NCI-H524 (cell line): ENCODE measurements at places on chromosomes 3 and 15.

DNA sequence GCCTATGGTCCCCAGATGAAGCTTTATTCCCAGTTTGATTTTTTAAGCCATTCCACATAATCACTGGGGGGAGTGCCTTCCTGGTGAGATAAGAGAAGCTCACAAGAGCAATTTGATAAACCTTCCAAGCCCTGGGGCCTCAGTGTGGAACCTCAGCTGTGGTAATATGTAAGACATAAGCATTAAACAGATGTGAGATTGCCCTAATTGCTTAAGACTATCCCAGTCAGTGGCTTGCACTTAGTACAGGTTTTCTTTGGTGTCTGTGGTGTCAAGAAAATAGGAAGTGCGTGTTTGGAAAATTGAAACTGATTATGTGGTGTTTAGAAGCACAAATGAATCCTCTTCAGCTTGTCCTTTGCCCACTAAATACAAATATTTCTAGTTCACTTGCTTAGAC is 54.3 kb downstream of the LRRN1 start:
- peak; percentile 5 for DNase-seq

DNA sequence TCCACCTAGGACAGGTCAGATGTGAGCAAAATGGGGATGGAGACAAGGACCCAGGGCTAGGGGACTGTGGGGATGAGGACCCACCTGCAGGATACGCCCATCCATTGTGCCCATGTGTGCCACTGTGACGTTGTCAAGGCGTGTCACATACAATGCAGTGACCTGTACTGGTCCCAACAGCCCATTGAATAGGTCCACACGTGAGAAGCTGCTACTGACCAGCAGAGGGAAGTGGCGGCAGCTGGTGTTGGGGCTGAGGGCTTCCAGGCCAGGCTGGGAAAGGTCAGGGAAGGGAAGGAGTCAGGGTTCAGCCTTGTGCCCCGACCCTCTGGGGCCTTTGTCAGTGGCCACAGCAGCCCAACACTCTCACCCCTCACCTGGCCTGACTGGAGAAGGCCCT is 4.7 kb downstream of the MST1R start:
- DNase-seq, result no peak

- peak; percentile 90 for DNase-seq
These were observed at the start of gene TMED3 for GRCh38 chr15:79310985-79311900. TMED3 (plus strand) TSS chr15:79311112; CDS start chr15:79311250, 138 bp downstream.

- no peak for DNase-seq
These were observed 91.8 kb downstream of the LIPC start for GRCh38 chr15:58523634-58524033.

GRCh38 chr15:75641603-75642002 is 1.6 kb upstream of the IMP3 start:
- no peak for DNase-seq

- DNase-seq, result no peak
These were observed 31.2 kb downstream of the SPATA12 start for GRCh38 chr3:57091521-57092273.

GRCh38 chr3:5047764-5048419 is 68.7 kb downstream of the BHLHE40 start:
- no peak for DNase-seq

- DNase-seq, result no peak
These were observed 209.9 kb upstream of the SOX14 start for GRCh38 chr3:137554242-137554641.

- DNase-seq, result no peak
These were observed 1037.8 kb downstream of the OTOL1 start for GRCh38 chr3:162534431-162534830.

DNA sequence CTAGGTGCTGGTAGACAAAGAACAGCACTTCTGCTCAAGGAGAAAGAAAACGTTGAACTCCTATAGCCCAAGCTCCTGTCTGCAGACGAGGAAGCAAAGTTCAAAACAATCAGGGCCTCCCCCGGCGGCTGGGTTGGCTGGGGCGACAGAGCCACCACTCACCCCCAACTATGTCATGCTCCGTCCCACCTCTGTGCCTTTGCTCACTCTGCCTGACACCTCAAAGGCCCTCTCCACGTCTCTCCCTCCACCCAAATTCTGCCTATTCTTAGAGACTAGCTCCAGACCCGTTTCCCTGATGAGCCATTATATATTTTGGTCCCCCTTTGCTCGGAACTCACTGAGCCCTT is 304.3 kb downstream of the TLE3 start:
- no peak for DNase-seq

DNA sequence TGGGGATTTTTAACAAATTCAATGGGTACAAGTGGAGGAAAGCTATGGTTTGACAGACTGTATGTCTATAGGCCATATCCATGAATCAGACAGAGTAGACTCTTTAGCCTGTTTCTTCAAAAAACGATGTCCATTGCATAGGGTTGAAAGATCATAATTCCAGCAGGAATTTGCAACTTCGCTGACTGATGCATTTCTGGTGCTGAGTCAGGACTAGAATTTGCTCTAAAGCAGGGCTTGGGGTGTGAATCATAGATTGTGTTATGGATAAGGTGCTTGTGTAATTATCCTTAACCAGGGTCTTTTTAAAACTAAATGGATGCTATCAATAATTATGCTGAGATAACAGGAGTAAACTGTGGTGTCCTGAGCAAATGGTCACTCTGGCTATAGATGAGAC is 200.4 kb upstream of the TBC1D5 start:
- DNase-seq, result no peak

- no peak for DNase-seq
These were observed 147.2 kb downstream of the FNDC3B start for GRCh38 chr3:172186607-172187006.

DNA sequence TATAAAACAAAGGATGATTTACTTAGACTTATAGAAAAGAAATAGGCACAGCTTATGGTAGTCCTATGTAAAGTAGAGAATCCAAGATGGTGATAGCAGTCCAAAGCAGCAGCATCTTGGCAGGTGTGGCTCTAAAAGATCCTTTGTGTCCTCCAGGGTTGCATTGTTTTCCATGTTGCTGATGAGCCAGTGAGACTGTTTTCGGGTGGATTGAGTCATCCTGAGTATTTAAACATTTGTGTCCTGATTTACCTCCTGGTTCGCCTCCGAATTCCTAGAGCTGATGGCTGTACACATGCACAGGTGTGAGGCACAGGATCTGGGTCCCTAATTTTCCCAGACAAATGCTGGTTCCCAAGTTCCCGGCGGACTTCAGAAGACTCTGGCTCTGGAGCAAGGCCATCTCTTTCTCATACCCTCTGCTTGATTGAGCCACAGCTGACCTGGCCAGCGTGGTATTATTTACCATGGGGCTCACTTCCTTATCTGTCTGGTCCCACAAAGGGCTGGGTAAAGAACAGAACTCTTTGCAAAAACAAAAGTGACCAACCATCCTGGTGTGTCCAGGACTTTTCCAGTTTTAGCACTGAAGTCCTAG is 51.0 kb downstream of the ARNT2 start:
- no peak for DNase-seq

DNA sequence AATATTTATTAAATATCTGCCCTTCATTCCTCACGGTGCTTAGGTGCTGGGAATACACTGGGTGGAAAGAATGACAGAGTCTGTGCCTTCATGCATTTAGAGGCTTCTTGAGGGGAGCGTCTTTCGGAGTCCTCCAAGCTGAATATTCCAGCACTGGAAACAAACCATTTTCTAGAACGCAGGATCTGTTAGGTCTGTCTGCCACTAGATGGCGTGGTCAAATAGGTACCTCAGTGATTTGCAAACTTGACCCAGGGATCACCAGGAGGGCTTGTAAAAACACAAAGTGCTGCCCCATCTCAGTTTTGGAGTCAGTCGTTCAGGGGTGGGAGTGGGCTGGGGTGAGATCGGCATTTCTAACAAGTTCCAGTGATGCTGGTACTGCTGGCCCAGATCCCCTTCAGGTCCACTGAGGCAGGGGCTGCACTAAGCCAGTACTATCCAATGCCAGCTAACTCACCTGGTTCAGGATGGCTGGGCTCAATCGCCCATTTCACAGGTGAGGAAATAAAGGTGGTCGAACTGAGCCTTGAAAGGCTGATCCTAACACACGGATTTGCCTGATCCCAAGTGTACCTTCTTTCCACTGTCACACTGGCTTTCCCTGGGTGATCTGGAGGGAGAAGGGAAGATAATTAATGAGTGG is 14.8 kb downstream of the ARNT2 start:
- peak; percentile 56 for DNase-seq

- no peak for DNase-seq
These were observed 96.8 kb downstream of the TUSC7 start for GRCh38 chr3:116806351-116806750.

DNA sequence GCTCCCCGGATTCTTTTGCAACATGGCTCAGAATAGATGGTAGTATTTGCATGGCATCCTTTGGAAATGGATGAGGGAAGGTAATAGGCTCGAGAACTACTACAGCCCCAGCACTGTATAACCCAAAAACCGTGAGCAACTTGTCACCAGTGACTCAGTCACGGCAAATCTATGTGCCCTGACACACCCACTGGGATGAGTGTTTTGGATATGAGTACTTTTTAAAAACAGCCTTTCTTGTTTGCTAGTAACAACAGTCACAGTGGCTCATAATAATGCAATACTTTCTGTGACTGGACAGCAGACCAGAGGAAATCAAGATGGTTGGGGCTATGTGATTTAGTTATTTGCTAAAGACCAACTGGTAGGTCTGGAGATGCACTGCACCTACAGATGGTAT is 299.6 kb downstream of the ULK4 start:
- DNase-seq, result no peak

- DNase-seq, result peak; percentile 86
These were observed 13.3 kb downstream of the ZNF592 start for GRCh38 chr15:84761607-84762131.

DNA sequence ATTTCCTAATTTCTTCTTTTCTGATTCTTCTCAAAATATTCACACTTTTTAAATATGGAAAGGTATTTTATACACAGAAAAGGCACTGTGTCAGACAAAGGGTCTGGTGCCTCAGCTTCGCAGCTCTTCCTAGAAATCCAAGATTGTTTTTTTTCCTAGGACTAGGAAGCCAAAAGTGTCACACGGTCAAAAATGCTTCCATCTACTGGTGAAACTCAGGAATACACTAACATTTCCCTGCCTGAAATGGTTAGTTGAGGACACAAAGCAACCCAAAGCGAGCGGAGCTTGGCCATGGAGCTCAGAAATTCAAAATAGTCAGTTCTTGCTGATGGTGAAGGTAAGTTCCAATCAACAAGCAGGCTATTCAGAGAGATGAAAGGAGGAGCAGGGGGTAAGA is 426.5 kb upstream of the RASGRP1 start:
- peak; percentile 3 for DNase-seq

GRCh38 chr3:69941037-69941436 is 58.5 kb upstream of the SAMMSON start:
- no peak for DNase-seq

DNA sequence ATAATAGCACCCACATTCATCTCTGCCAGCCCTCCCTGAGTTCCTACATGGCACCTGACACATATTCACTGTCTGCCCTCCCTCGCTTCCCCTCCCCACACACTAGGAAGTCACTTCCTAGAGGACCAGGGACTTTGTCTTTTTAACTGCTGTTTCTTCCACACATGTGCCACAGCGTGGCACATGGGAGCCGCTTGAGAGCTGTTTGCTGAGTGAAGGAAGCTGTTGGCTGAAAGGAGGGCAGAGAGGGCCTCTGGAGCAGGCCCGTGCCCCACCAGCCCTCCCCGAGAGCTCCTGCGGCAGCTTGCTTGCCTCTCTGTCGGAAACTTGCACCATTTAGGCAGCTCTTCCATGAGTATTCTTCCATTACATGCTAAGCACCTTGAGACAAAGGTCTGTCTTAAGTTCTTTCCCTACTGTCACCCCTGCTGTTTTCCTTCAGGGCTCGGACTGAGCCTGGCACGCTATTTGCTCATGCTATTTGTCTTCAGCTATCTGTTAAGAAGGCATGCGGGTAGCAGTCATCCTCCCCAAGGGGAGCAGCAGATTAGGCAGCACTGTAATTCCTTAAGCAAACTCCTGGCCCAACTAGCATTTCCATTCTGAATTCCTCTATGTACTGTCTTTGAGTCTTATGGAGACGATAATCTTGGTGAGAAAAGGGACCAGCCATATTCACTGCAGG is 72.2 kb downstream of the CACNA1D start:
- no peak for DNase-seq

- peak; percentile 50 for DNase-seq
These were observed 26.9 kb downstream of the BMF start for GRCh38 chr15:40081691-40082194.

GRCh38 chr3:10192953-10193691 is 28.4 kb downstream of the IRAK2 start:
- no peak for DNase-seq

GRCh38 chr3:130894130-130894985 is 474 bp downstream of the ATP2C1 start:
- peak; percentile 61 for DNase-seq

DNA sequence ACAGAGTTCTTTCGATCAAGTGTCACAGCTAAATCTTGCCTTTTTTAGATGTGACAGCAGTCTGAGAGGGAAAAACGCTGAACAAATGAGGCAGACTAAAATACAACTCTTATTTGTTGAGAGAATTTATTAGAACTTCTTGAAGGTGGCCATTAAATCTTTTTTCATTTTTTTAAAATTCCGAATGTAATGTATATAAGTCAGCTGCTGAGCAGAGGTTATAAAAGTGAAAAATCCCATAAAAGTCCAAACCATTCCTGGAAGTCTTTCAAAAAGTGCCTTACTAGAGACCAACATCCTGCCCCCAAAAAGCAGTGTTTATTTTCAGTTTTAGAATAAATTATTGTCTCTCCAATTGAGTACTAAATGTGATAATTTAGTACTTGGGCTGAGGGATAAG is 3.1 kb downstream of the TSEN2 start:
- DNase-seq, result no peak

DNA sequence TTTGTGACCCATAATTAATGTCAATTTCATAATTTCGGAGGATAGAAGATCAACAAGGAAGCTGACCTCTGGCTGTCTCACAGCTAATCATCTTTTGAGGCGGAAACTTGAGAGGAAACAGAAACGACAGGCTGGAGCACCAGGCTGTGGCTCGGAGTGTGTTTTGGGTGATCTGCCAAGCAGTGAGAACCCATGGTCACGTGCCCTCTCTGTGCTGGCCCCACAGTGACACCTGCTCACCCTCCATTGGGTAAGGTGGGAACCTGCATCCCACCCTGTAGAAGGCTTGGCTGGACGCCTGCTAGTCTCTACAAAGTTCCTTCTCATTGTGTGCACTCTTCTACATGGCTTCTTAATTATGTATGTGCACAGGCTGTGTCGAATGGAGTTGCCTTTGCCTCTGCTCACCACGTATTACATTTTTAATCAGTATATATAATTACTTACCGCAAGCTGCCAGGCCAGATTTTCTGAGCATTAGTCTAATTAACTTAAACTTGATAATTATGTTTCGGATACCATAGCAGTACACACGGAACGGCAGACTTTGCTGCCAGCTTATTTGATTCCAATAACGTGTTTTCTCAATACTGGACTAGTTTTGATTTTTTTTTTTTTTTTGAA is 719.4 kb upstream of the CFAP20DC start:
- peak; percentile 90 for DNase-seq
